ENCODE measurements at places on chromosomes 2 and 18. TPM values are rescaled to one million over a fixed set of nuclear protein-coding genes. Genes with fewer than 3 reads are reported as not detected.

GRCh38 chr2:135219226-135219625 lies 167.1 kb downstream of the RAB3GAP1 start:
- no peak overlapping the region for H3K27ac ChIP-seq
- H3K27me3 ChIP-seq = no peaks in the 10 kb centered on the region
- no peak for DNase-seq
- no peaks in the 10 kb centered on the region for H3K36me3 ChIP-seq
- no peak overlapping the region for H3K4me3 ChIP-seq

GRCh38 chr18:38883111-38883510 lies 1317.5 kb upstream of the CELF4 start:
- H3K36me3 ChIP-seq = no peaks in the 10 kb centered on the region
- H3K27me3 ChIP-seq = no peaks in the 10 kb centered on the region
- DNase-seq = no peak
- no peaks in the 10 kb centered on the region for H3K4me1 ChIP-seq

GRCh38 chr2:15166878-15167277 lies 394.3 kb downstream of the NBAS start:
- no peak overlapping the region for H3K27ac ChIP-seq
- no peaks in the 10 kb centered on the region for H3K27me3 ChIP-seq
- no peaks in the 10 kb centered on the region for H3K36me3 ChIP-seq
- H3K4me3 ChIP-seq = no peak overlapping the region
- H3K4me1 ChIP-seq = peaks cover 23% of the 10 kb centered on the region

- peaks cover 14% of the 10 kb centered on the region for H3K4me1 ChIP-seq
- no peak overlapping the region for H3K4me3 ChIP-seq
- no peak overlapping the region for H3K27ac ChIP-seq
Measured at GRCh38 chr2:232018181-232018580, 56.7 kb downstream of the DIS3L2 start.

- no peak overlapping the region for H3K4me3 ChIP-seq
- peaks cover 20% of the 10 kb centered on the region for H3K36me3 ChIP-seq
- H3K27me3 ChIP-seq = no peaks in the 10 kb centered on the region
- H3K27ac ChIP-seq = no peak overlapping the region
Measured at GRCh38 chr2:202908186-202908585, 3.3 kb downstream of the WDR12 start.

MOGAT1 gene
- not detected for total RNA-seq

HOXD11 gene
- not detected for total RNA-seq

All from SJSA1 (cell line).